ENCODE measurements at places on chromosomes 3 and 15.
A peak's percentile ranks its signal among the peaks of the same experiment; 100 is the strongest.

- DNase-seq: no peak
Observed at GRCh38 chr15:92109191-92109873, 255.8 kb downstream of the SLCO3A1 start.

- DNase-seq: no peak
Observed at GRCh38 chr3:44762170-44762677, 630 bp downstream of the KIF15 start.

DNA sequence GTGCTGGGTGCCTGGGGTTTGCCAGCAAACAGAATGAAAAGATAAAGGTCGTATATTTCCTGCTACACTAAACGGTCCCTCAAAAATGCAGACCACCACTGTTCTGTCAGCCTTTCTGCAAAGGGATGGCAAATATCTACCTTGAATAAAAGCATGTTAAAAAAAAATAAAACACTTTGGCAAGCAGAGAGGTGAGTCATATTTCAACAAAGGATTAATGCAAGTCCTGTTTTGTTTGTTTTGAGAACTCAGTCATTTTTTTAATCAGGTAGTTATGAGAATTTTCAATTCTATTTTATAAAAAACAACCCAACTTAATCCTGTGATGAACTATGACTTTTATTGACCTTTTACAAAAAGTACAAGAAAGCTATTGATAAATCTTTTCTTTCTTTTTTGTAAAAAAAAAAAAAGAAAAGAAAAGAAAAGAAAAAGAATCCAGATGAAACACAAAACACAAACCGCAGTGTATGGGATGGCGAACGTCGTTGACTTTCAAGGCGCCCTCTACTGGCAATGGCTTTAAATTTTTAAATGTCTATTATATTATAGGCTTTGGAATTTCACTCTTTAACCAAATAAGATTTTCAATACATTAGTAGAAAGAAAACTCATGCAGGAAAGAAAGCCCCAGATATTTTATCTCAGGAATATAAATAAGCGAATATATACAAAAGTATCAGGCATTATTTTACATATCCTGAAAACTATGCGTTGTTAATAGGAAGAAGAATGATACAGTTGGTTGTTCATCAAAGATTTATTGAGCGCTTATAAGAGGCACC, 87.8 kb downstream of the NCEH1 start:
- DNase-seq: peak; percentile 29

DNA sequence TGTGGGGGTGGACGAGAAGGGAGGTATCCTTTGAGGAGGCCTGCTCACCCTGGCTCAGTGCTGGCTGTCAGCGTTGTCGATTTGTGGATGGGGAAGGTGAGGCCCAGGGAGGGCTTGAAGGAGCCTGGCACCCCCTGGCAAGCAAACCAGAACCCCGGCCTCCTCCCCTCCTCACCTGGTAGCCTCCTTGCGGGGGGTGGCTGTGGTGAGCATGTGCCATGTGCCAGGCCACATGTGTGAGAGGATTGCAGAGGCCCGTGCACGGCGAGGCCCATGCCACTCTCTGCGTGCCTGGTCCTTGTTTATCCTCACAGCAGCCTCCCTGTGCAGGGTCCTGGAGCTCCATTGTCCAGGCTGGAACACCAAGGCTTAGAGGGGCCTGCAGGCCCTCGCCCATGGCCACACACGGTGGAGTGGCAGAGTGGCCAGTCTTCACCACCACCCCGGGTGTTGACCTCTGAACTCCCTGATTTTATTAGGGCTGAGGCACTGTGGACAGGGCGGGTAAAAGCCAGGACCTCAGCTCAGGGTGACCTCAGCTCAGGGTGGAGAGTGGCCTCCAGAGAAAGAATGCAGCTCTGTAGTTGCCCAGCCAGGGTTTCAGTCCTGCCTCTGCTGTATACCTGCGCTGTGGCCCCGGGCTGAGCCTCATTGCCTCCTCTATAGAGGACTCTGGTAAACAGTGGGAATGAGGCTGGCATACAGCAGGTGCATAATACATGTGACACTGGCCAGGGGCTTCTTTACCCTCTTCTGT, 29.1 kb downstream of the HDAC11 start:
- DNase-seq: no peak

DNA sequence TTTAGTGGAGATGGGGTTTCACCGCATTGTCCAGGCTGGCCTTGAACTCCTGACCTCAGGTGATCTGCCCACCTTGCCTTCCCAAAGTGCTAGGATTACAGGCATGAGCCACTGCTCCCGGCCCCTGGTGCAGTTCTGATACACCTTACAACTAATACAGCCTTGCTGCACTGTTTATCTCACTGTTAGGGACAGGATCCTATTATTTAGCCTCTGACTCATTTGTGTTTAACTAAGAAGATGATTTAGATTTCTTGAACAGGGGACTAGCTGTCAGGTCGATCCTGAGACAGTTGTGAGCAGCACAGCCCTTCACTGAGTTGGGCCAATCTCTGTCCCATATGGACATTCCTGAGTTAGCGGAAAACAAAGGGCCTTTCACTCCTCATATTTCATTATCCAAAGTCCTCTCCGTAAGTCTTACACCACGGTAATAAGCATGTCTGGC, 19.2 kb downstream of the GYG1 start:
- DNase-seq: no peak

DNA sequence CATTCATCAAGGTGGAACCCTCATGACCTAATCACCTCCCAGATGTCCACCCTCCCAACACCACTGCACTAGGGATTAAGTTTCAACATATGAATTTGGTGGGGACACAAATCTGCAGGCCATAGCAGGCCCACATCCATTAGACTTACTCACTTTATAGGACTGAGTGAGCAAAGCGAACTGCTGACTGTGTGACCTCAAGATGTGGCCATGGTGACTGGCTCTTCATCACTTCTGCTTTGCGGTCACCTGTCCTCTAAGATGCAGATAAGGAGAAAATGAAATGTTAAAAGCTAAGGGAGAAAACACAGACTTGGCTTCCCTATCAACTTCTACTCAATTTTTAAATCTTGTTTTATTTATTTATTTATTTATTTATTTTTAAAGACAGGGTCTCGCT, 14.5 kb upstream of the DCP1A start:
- no peak for DNase-seq

- DNase-seq: no peak
Observed at GRCh38 chr3:11726146-11726545, 82.4 kb upstream of the VGLL4 start.

- DNase-seq: no peak
Observed at GRCh38 chr3:141129541-141130011, 78.4 kb downstream of the SPSB4 start.

DNA sequence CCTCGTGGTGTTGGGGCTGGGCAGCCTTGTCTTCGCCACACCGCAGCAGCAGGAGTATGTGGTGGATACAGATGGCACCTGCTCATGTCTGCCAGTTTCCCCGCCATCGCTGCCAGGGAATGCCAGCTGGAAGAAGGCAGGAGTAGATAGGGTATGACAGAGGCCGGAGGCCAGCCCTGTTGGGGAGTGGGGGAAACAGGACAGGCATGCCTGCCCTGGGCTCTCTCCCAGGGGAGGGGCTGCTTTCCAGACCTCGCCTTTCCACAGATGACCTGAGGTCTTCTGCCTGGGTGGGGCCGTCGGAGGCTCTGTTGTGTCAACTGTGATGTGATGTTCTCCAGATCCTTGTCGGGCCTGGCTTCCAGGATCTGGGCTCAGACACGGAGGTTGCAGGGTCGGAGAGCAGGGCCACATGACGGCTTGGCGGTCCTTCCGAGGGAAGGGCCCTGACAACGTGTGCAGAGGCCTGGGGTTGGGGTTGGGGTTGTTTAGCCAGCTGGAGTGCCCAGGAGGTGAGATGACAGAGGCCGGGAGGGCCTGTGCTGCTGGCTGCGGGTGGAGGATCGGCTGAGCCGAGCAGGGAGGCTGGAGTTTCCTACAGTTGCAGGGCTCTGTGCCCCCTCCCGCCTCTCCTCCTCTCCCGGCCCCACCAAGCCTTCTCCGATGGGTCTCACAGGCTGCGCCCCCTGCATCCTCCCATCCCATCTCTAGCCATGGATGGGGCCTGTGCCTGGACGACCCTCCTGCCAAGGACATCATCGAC, 102.0 kb downstream of the TBC1D2B start:
- no peak for DNase-seq

DNA sequence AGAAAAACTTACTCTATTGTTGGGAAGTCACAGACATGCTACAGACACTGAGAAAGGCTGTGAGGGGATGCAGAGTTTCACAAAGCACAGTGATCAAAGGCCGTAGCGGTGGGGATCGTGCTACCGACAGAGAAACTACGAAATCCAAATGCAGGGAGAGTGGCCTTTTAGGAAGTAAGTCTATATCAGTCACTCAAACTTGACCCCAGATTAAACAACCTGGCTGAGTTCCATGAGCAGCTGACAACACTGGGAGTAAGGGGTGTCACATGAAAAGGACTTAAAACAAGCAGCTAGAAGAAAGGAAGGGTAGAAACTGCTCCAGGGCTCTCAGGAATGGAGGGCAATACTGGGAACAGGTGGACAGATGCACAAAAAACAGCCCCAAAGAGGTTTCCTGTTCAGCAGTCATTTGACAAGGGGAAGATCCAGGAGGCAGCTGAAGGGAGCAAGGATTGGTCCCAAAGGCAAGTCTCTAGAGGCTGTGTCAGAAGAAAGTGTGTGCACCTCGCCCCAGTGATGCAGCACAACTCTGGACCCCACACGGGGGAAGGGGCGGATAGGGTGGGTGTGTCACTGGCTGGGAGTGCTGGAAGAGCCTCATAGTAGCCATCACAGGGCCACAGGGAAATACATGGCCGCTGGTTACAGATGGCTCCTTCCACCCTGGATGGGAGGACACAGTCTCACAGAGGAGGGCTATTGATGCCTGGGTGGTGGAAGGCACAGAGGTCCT, 20.3 kb upstream of the HDAC11 start:
- no peak for DNase-seq

GRCh38 chr3:113117511-113118234, 93.7 kb upstream of the BOC start:
- DNase-seq: no peak

DNA sequence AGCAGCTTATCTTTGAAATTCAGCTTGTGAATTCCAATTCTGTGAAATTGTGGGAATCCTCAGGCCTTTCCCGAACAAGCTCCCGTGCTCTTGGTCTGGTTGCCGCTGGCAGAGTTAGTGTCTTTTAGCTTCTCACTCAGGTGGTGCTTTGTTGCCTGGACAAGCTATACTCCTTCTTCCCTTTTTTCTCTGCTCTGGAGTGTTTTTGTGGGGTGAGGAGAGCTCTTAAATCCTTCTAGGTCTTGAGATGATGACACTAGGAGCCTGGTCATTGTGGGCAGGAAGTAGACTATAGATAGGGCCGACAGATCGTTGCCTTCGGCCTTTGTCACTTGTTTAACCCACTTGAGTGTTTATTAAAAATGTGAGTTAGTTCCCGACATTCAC, 93.8 kb downstream of the SLCO3A1 start:
- no peak for DNase-seq

GRCh38 chr3:9797196-9797945, 4.5 kb downstream of the ARPC4 start:
- DNase-seq: no peak

DNA sequence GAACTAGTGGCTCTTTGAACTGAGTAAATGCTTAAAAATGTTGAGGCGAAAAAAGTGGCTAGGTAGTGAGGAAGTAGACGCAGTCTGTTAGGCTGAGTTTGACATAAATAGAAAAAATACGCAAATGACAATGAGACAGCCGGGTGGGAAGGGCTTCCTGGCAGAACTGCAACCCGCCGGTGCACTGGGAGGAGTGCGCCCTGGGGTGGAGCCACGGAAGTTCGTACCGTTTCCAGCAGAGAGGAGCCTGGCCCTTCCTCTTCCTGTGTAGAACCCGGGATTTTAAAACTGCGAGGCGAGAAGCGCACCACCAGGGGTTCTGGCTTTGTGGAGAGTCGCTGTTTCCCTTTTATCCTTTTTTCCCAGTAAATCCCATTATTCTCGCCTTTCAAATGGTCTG, 602.6 kb downstream of the PYDC2 start:
- no peak for DNase-seq

DNA sequence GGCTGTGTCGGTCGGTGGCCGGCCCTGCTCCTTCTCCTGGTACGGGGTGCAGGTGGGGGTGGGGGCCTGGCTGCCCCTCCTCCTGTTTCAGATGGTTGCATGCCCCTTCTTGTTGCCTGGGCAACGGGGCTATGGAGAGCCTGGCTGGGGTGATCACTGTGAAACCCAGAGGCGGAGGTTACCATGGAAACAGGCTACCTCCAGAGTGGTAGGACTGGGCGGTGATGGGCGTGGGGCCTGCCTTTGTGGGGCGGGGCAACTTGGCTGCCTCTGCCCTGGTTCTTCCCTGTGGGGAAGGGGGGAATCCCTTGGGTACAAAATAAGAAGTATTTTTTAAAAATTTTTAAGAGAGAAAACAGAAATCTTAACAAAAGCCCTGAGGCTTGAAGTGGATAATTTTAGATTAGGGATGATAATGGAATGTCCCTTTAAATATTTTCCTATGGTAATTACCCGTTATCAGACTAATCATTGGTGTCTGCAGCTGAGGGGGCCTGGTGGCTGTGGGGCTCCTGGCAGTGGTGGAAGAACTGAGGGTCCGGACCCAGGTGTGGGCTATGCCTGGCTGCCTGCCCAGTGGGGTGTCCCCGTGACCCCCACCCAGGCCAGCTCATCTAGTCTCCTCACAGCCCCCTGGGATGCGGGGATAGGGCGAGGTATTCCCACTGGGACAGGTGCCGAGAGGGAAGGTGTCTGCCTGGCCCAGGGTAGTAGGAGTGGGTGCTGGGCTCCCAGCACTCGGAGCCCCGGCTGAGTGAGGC, 32.5 kb downstream of the PLXNA1 start:
- DNase-seq: no peak

GRCh38 chr3:192302721-192303120, 424.6 kb downstream of the FGF12 start:
- no peak for DNase-seq

DNA sequence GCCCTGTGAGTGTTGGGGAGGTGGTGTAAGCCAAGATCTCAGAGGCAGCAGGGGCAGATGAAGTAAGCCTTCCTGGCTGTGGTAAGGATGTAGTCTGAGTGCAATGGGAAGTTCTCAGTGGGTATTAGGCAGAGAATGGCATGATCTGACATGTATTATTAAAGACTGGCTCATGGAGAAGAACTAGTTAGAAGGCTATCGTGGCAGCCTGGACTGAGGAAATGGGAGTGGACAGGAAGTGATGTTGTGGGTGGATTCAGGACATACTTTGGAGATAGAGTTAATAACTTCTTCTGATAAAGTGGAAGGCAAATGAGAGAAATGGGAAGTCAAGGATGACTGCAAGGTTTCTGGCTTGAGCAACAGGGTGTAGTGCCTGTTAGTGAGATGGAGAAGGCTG, 250.9 kb upstream of the CFAP20DC start:
- no peak for DNase-seq

DNA sequence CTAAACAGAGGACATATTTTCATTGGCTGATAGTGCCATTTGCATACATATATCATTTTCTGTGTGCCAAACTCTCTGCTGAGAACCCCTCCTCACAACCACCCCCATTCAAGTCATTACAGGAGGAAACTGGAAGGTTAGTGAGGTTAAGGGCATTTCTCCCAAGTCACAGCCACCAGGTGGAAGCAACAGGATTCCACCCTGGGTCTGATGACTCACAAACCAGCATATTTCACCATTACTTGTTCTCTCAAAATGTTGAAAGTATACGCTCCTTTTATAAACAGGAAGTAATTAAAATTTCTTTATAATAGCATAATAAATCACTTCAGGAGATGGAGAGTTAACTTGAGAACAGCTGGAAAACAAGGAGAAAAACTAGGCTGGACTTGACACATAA, 398.6 kb upstream of the WNT5A start:
- DNase-seq: no peak

GRCh38 chr3:44050101-44050500, 191.6 kb upstream of the TOPAZ1 start:
- no peak for DNase-seq

GRCh38 chr3:177145381-177145780, 51.9 kb downstream of the TBL1XR1 start:
- no peak for DNase-seq
